Ascending aorta (tissue), 2 donors: ENCODE measurements at places on chromosomes 7 and 10.

DNA sequence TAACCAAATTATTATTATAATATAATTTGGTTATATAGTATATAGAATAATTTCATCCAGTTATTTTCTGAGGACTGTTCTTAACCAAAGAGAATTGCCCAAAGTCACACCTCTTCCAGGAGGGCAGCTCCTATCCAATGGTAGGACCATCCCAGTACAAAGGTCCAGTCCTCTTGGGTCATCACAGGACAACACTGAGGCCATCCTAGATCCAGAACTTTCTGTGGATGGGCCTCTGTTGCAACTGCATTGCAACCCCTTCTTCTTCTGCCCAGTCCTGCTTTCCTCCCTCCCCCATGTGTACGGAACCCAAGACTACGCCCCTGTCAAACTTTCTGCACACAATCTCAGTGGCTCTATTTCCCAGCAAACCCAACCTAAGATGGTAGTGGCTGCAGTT lies 5.4 kb upstream of the HABP2 start:
- no peak for DNase-seq

DNA sequence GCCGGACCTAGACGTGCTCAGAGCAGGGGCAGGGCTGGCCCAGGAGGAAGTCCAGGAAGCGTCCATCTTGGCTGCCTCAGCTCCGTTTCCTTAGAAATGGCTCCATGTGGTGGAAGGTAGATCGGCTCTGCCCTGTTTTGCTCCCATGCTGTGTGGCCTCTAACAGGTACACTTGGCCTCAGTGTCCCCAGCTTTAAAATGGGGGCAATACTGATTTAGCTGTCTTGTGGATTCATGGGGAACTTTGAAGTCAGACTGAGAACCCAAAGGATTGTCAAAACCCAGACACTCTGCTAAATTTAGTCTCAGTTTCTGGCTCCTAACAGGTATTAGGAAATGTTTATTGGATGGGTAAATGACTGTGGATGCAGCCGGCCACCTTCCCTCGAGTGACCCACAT lies 15.9 kb downstream of the MTURN start:
- no peak for DNase-seq

DNA sequence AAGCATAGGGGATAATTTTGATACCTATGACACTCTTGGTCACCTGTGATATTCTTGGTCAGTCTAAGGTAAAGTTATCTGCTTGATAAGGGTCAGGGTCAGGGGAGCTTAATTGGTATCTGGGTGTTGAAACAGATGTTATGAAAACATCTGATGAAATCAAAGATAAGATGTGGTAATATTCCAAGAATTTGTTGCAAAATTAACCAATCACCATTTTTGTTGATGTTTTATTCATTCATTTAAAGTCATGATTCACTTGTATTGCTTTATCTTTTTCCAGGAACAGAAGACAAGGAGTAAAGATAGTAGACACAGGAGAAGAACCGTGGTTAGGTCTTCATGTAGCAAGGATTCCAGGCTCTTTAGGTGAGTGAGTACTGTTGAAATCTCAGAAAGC lies 103.1 kb downstream of the SEMA3C start:
- no peak for DNase-seq

DNA sequence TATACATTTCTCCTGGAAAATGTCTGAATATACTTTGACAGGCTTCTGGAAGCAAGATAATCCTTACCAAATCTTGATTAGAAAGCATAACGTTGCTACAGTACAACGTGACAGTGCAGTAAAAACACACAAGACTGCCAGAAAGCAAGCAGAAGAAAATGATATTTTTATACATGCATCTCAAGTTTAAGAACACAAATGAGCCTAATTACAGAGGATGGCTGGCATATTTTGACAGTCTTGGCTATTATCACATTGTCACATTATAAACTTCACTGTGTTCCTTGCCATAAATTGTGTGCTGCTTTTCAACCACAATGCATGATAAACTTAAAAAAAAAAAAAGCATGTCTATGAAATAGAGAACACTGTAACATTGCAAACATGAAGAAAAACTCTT lies 4.3 kb downstream of the IKZF5 start:
- no peak for DNase-seq

DNA sequence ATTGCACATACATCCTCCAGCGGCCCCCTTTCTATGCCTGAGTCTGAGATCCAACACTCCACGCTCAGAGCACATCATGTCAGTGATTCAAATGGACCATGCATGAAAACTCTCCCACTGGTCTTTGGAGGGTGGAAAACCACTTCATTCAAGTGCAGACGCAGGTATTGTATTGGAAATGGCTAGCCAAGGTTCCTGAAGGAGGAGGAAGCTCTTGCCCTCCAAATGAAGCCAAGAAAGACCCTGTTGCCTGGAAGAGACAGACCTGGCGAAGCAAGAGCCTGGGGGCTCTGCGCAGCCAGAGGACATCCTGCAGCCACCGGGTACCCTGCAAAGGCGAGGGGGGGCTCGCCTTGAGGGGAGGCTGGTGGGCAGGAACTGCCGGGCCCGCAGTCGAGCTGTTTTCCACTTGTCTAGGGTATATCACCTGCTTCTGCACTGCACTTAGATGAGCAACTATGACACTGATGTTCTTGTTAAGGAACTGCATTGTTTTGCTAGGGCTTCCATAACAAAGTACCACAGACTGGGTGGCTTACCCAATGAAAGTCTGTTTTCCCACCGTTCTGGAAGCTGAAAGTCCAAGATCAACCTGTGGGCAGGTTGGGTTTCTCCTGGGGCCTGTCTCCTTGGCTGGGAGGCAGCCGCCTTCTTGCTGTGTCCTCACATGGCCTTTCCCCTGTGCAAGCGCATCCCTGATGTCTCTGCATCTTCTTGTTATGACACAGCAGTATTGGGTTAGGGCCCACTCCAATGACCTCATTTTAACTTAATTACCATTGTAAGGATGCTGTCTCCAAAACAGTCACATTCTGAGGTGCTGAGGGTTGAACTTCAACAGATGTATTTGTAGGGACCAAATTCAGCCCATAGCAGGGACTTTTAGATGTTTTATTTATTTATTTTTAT lies 233.4 kb downstream of the ARHGAP12 start:
- no peak for DNase-seq

DNA sequence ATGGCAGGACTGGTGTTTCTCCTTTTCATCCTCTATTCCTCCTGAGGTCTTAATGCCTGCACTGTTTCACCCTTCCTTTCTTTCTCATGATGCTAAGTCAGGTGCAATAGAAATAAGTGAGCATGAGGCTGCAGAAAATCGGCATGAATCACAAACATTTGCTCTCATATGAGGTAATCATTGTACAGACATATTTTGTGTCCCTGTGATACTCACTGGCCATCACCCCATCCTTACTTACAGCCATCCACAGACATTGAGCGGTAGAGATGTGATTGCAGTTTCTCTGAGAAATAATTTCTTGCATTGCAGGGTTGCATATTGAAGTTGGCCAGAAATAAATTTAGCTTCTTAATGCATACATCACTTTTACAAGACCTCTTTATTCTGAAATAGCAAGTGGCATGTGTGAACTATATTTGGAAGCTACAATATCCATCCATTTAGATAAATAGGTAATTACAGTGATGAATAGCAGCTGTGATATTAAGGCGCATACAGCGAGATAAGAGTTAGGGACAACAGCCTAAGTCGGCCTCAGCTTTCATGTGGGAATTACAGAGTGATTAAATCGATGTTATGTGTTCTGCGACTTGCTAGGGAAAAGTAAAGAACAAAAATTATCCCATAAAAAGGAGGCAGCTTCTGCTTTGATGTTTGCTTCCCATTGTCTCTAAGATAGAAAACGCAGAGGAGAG lies 612.6 kb downstream of the SORCS3 start:
- no peak for DNase-seq

GRCh38 chr10:133379152-133379800 lies at the start of gene PAOX:
PAOX (plus strand) TSS chr10:133379262; CDS start chr10:133379317, 55 bp downstream.
- DNase-seq = no peak

GRCh38 chr7:157054927-157055326 lies 44.5 kb upstream of the MNX1 start:
- DNase-seq = no peak

DNA sequence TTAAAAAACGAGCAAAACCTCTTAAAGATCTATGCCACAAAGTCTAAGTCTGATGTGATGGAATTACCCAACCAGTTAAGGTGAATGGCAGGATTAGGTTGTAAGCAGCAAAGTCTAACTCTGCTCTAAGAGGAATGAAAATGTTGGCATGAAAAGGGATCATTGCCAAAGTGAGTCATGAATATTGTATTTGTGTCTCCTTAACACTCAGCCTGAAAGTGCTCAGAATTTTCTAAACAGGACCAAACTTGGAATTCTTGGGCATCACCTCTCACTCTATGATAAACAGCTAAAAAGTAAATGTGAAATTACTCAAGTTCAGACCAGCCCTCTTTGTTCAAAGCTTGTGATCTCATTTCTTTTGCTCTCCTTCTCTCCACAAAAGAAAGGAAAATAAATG lies 27.0 kb downstream of the PPP1R3A start:
- no peak for DNase-seq

- peak; percentile 57 for DNase-seq
Observed at GRCh38 chr10:72048450-72049124, 39.8 kb downstream of the SPOCK2 start.

DNA sequence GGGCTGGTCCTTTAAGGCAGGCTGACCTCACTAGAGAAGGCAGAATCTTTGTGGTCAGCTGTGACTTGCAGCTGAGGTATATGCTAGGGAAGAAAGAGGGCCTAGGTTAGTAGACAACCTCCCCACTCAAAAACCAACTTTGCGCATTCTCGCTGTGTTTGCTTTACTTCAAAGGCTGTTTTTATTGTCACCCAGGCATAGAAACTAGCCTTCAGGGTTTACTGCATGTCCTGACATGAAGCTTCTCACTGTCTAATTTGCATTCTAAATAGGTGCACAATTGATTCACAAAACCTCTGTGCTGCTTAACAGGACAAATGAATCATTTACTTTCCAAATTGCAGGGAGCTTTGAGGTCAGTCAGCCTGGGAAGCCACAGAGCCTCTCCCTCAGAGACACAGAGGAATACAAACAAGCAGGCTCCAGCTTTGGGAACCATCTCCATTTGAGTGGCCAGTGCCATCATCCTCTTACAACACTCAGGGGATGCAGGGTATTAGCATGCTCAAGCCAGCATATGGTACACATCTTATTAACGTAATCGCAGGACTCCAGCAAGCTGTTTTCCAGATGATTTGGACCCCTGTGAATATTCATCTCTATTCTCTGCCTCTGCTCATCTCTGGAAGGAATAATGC lies 596.4 kb upstream of the GHITM start:
- DNase-seq = no peak

DNA sequence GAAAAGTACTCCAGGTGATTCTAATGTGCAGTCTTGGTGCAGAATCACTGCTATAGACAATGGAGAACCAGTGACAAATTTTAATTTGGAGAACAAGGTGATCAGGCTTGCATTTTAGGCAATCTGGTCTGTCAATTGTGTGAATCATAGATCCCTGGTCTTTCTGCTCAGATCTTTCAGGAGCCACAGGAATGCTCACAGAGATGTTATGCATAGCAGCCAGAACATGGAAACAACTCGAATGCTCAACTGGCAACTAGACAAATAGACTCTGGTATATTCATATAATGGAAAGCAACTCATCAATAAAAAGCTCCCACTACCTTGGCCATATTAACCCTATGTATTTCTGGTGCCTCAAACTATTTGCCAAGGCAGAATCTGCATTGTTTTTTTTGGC lies 209.1 kb downstream of the PHF14 start:
- DNase-seq = no peak

DNA sequence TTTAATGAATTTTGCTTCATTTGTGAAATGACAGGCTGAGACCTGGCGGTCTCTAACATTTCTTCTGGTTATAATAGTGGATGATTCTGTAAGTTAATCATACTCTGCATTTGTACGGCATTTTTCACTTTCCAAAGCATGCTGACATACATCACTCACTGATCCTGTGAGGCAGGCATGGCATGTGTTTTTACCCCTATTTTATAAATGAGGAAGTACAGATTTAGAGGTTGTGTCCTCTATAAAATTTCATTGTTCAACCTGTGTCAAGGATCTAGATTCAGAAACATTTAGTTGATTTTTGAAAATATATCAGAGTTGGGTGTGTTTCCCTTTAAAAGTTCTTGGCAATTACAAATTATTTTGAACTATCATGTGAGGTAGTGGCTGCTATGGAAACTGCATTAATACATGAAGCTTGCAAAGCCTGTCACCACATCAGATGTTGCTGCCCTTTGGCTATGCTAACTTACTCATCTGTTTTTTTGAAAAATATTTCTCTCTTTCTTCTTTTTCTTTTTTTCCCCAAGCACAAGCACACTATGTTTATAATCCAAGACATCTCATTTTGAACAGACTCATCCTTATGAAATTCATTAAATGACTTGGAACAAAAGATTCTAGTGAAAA lies 172.7 kb downstream of the GNAI1 start:
- DNase-seq = no peak

- DNase-seq = no peak
Observed at GRCh38 chr7:118281196-118281595, 56.7 kb downstream of the ANKRD7 start.

DNA sequence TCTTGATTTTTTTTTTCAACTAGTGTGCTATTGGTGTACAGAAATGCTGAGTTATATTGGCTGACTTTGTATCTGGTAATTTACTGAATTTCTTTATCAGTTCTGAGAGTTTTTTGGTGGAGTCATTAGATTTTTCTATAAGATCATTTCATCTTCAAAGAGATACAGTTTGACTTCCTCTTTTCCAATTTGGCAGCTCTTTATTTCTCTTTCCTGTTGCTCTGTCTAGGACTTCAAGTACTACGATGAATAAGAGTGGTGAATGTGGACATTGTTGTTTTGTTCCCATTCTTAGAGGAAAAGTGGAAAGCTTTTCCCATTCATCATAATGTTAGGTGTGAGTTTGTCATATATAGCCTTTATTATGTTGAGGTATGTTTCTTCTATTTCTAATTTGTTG lies 50.2 kb downstream of the LOXL4 start:
- no peak for DNase-seq

GRCh38 chr7:118863966-118864365 lies 639.5 kb downstream of the ANKRD7 start:
- no peak for DNase-seq

GRCh38 chr10:33183655-33184054 lies 150.8 kb downstream of the NRP1 start:
- DNase-seq = no peak

GRCh38 chr7:141954334-141954733 lies 7.6 kb upstream of the CLEC5A start:
- no peak for DNase-seq

DNA sequence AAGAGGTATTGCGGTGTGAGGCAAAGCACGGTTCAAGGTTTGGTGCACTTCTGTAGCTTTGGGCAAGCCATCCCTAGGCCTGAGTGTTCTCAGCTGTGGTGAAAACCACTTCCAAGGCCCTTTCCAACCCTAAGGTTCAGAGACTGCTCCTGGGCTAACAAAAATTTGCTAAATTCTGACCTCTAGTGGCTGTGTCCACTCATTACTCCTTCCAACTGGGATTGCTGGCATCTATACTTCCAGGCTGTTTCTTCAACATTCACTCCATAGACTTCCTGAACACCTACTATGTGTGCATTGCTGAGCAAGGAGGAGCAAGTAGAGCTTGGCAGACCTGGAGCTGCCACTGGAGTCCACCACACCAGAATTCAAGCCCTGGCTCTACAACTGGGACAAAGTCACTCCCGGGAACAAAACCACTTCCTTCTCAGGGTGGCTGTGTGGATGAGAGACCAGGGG lies 29.3 kb upstream of the SH3PXD2A start:
- DNase-seq = no peak

- no peak for DNase-seq
Observed at GRCh38 chr7:118671149-118671548, 446.6 kb downstream of the ANKRD7 start.

GRCh38 chr10:28248092-28248491 lies 54.8 kb downstream of the MPP7 start:
- DNase-seq = no peak
